ENCODE measurements at places on chromosomes 12 and 14. TPM values are rescaled to one million over a fixed set of nuclear protein-coding genes. Genes with fewer than 3 reads are reported as not detected.

DNA sequence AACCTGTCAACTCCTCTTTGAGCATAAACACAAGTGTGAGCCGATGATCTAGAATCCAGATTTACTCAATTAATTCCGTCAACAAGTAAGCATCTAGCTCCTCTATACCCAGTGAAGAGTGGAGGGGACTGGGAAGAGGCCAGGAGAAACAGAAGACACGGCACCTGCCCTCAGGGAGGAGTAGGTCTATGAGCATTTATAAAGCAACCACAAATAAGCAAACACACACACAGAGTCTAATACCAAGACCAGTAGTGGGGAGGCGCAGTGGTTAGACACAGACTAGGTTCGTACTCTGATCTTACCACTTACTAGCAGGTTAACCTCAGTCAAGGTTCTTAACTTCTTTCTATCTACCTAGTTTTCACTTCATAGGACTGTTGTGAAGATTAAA is 5.9 kb upstream of the FOXN3 start:
- DNase-seq = no peak

Gene ABCB9
- 4.6 TPM for total RNA-seq

GRCh38 chr12:115042341-115042740 is 358.4 kb upstream of the TBX3 start:
- no peak for DNase-seq

DNA sequence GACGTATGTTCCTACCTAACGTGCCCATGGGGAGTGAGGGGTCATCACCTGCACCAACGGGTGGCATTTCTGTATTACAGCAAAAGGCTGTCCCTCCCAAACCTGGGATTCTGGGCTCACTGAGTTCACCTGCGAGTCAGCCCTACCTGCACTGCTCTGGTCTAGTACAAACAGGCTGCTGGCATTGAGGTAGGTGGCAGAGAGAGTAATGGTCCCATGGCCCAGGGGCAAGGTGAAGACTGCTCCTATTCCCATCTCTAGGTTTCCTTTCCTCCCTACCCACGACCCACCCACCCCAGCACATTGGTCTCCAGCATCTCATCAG is 421 bp downstream of the SUOX start:
- DNase-seq = no peak

Gene E2F7
- 0.47 TPM for total RNA-seq

Gene KRT85
- not detected for total RNA-seq

- DNase-seq = no peak
These were observed at the start of gene CCDC60 for GRCh38 chr12:119334430-119335170. CCDC60 (plus strand) TSS chr12:119334729; CDS start chr12:119335177, 448 bp downstream.

DNA sequence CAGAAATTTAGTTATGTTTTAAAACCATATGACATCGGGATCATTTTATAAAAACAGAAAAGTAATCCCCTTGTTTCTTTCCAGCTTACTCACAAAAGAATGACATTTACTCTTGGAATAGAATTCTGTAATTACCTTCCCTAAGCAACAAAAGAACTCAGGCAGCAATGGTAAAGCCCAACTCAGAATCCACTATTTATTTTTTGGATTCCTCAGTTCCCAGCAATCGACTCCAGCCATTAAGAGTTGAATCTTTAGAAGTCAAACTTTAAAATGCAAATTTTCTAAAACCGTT is 65.9 kb downstream of the FOXN3 start:
- no peak for DNase-seq

- no peak for DNase-seq
These were observed 324.4 kb upstream of the KITLG start for GRCh38 chr12:88904705-88905104.

GRCh38 chr12:51196547-51196946 is 21.3 kb downstream of the POU6F1 start:
- DNase-seq = no peak

DNA sequence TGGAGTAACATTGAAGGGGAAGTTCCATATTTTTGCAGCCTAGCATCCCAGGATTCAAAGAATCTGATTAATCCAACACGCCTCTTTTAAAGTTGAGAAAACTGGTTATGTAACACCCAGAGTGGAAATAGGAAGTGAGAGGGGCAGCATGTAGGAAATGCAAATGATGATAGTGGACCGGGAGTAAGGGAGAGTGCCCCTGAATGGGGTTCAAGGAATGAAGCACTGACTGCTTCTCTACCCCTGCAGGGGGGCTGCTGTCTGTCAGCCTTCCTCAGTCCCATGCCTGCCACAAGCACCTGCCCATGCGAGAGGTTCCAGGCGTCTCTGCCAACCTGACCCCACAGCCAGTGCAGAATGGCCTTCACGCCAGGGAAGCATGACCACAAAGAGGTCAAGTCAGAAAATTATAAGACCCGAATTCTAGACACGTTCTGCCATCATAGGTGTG is 126.5 kb upstream of the CCND2 start:
- no peak for DNase-seq

- no peak for DNase-seq
These were observed 27.3 kb downstream of the FRS2 start for GRCh38 chr12:69497308-69498026.

GRCh38 chr12:19199332-19199731 is 69.8 kb downstream of the PLEKHA5 start:
- no peak for DNase-seq

Gene ACACB
- total RNA-seq = 176 TPM

GRCh38 chr12:45584336-45584735 is 145.2 kb upstream of the ARID2 start:
- DNase-seq = no peak

Measured in heart left ventricle (tissue), 16 donors.